Transverse colon (tissue), 4 donors: ENCODE measurements at places on chromosomes 6 and 20. TPM values are rescaled to one million over a fixed set of nuclear protein-coding genes. Genes with fewer than 3 reads are reported as not detected.

GRCh38 chr6:20770773-20771172 is 236.5 kb downstream of the CDKAL1 start:
- H3K27me3 ChIP-seq = no peaks in the 10 kb centered on the region
- no peak overlapping the region for H3K4me3 ChIP-seq
- DNase-seq = no peak
- H3K36me3 ChIP-seq = no peaks in the 10 kb centered on the region
- no peak overlapping the region for H3K27ac ChIP-seq

The NHLRC1 gene
- total RNA-seq = not detected

The CITED2 gene
- total RNA-seq = 92.9 TPM

- H3K4me3 ChIP-seq = no peak overlapping the region
- no peaks in the 10 kb centered on the region for H3K27me3 ChIP-seq
- DNase-seq = no peak
- H3K4me1 ChIP-seq = no peaks in the 10 kb centered on the region
These were observed 633.7 kb upstream of the GJE1 start for GRCh38 chr6:141498977-141499376.

The DHX16 gene
- 37.8 TPM for total RNA-seq

GRCh38 chr6:110856296-110856695 is 18.3 kb upstream of the AMD1 start:
- no peaks in the 10 kb centered on the region for H3K4me1 ChIP-seq
- no peak for DNase-seq
- no peak overlapping the region for H3K27ac ChIP-seq
- no peaks in the 10 kb centered on the region for H3K27me3 ChIP-seq
- no peaks in the 10 kb centered on the region for H3K36me3 ChIP-seq
- H3K4me3 ChIP-seq = no peak overlapping the region

DNA sequence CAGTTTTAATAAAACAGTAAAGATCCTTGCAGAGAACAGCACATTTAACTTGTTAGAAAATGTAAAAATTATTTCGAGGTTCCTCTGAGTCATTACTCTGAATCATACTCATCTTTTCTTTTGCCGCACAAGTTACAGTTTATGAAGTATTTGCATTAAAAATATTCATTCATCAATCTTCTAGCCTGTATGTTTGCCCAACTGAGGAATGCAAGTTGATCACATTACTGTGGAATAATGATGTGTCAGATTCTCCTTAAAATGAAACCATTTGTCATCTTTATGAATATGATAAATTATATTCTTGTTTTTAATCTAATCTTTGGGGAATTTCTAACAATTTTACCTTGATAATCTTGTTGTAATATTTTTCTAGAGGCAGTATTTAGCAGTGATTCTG is 340.4 kb upstream of the OPRM1 start:
- H3K27ac ChIP-seq = no peak overlapping the region
- no peak for DNase-seq
- no peaks in the 10 kb centered on the region for H3K36me3 ChIP-seq

The COL10A1 gene
- total RNA-seq = not detected

- no peaks in the 10 kb centered on the region for H3K36me3 ChIP-seq
- H3K27ac ChIP-seq = no peak overlapping the region
- no peak overlapping the region for H3K4me3 ChIP-seq
- peaks cover 14% of the 10 kb centered on the region for H3K4me1 ChIP-seq
- no peaks in the 10 kb centered on the region for H3K27me3 ChIP-seq
These were observed 57.5 kb downstream of the SYNJ2 start for GRCh38 chr6:158039178-158039557.

The BMP2 gene
- total RNA-seq = 16.7 TPM

The ALDH8A1 gene
- 2.5 TPM for total RNA-seq

GRCh38 chr6:134967711-134968110 is 17.8 kb upstream of the ALDH8A1 start:
- H3K27me3 ChIP-seq = no peaks in the 10 kb centered on the region
- no peak for DNase-seq
- no peak overlapping the region for H3K4me3 ChIP-seq
- no peaks in the 10 kb centered on the region for H3K36me3 ChIP-seq
- no peak overlapping the region for H3K27ac ChIP-seq

The MROH8 gene
- total RNA-seq = 2.2 TPM

The STX11 gene
- total RNA-seq = 1.8 TPM

The EEF1E1 gene
- 27.0 TPM for total RNA-seq

DNA sequence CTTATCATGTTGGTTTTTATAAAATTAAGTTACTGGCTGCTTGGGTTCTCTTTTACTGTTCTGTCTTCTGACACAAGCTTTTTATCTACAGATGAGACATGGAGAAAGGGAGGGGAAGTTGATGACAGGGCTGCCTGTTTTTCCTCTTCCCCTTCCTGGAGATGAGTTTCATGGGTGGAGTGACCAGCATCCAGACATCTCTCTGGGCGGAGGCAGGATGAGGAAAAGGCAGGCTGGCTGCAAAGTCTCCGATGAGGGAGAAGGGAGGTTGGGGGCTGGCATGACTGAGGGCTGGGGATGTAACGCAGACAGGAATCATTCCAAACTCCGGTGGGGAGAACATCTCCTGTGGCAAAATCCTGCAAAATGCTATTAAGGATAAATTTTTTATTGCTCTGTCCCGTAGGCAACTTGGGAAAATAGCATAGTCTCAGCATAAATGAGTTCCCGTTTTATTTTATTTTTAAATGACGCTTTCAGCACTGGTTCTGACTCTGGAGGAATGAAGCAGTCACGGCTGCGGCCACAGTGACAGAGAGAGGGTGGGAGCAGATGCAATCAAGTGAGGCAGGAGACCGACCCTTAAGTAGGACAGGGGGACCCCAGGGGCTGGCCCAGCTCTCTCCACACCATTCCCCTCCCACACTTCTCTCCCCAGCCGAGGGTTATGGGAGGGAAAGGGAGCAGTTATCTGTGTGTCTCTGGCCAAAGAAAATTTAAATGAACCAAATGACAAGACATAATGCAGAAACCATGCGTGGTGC is 108.8 kb upstream of the PMEPA1 start:
- H3K27ac ChIP-seq = no peak overlapping the region
- no peaks in the 10 kb centered on the region for H3K27me3 ChIP-seq
- H3K4me1 ChIP-seq = no peaks in the 10 kb centered on the region
- no peaks in the 10 kb centered on the region for H3K36me3 ChIP-seq
- H3K4me3 ChIP-seq = no peak overlapping the region

DNA sequence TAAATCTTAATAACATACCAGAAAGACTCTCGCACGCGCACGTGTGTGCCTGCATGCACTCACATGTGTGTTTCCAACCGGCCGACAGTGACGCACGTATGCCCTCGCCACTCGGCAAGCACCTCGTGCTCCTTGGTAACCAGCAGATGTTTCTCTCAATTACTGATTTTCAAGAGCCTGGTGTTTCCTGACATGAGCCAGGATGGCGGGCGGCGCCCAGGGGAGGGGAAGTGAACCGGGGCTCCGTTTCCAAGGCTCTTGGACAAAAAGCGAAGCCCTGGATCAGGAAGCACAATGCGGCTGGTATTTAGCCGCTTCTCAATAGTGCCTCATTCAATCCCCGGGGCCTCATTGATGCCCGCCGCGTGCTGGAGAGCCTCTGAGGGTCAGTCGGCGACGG is 37.7 kb downstream of the PMEPA1 start:
- peaks cover 34% of the 10 kb centered on the region for H3K4me1 ChIP-seq
- no peak for DNase-seq
- H3K4me3 ChIP-seq = no peak overlapping the region
- no peaks in the 10 kb centered on the region for H3K27me3 ChIP-seq

The CLDN20 gene
- total RNA-seq = not detected

- DNase-seq = no peak
- H3K4me3 ChIP-seq = no peak overlapping the region
- H3K4me1 ChIP-seq = no peaks in the 10 kb centered on the region
- H3K36me3 ChIP-seq = no peaks in the 10 kb centered on the region
These were observed 83.5 kb downstream of the TNFAIP3 start for GRCh38 chr6:137950581-137950980.

The PTPRK gene
- total RNA-seq = 99.0 TPM

DNA sequence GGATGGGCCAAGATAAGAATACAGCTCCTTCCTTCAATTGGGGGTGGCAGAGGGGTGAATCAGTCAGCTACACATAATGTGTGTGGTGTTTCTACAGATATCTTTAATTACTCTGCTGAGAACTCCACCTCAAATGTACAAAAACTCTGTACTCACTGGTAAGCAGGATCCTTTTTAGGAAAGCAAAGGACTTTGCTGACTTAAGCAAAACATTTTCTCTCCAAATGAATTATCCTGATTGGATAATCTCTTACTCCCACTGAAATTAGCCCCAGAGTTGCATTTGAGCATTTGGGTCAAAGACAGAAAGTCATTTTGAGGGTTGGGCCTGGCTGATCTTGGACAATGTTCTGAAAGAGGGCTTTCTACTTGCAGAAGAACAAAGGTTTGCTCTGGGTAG is 13.4 kb downstream of the HLA-G start:
- peaks cover 65% of the 10 kb centered on the region for H3K27me3 ChIP-seq
- no peak overlapping the region for H3K27ac ChIP-seq
- no peaks in the 10 kb centered on the region for H3K36me3 ChIP-seq
- H3K4me1 ChIP-seq = no peaks in the 10 kb centered on the region

- no peaks in the 10 kb centered on the region for H3K36me3 ChIP-seq
- no peak overlapping the region for H3K4me3 ChIP-seq
- H3K4me1 ChIP-seq = no peaks in the 10 kb centered on the region
- no peaks in the 10 kb centered on the region for H3K27me3 ChIP-seq
- no peak for DNase-seq
These were observed 35.1 kb upstream of the RFPL4B start for GRCh38 chr6:112311950-112312547.

The ZNF311 gene
- total RNA-seq = 1.1 TPM

GRCh38 chr6:170058878-170059485 is 231.9 kb downstream of the DLL1 start:
- no peaks in the 10 kb centered on the region for H3K36me3 ChIP-seq
- H3K27me3 ChIP-seq = no peaks in the 10 kb centered on the region
- H3K4me3 ChIP-seq = no peak overlapping the region
- H3K4me1 ChIP-seq = no peaks in the 10 kb centered on the region

- H3K27ac ChIP-seq = no peak overlapping the region
- H3K4me1 ChIP-seq = no peaks in the 10 kb centered on the region
- H3K4me3 ChIP-seq = no peak overlapping the region
- no peak for DNase-seq
These were observed 18.2 kb downstream of the GNAS-AS1 start for GRCh38 chr20:58832457-58832856.

The OR2B6 gene
- not detected for total RNA-seq

- DNase-seq = no peak
- H3K27me3 ChIP-seq = no peaks in the 10 kb centered on the region
- H3K27ac ChIP-seq = no peak overlapping the region
- no peaks in the 10 kb centered on the region for H3K4me1 ChIP-seq
These were observed 403.3 kb downstream of the EPM2A start for GRCh38 chr6:145332011-145332410.

- H3K4me3 ChIP-seq = no peak overlapping the region
- H3K27ac ChIP-seq = no peak overlapping the region
- DNase-seq = no peak
- no peaks in the 10 kb centered on the region for H3K36me3 ChIP-seq
- H3K4me1 ChIP-seq = no peaks in the 10 kb centered on the region
These were observed 38.0 kb upstream of the NR2E1 start for GRCh38 chr6:108127826-108128225.

DNA sequence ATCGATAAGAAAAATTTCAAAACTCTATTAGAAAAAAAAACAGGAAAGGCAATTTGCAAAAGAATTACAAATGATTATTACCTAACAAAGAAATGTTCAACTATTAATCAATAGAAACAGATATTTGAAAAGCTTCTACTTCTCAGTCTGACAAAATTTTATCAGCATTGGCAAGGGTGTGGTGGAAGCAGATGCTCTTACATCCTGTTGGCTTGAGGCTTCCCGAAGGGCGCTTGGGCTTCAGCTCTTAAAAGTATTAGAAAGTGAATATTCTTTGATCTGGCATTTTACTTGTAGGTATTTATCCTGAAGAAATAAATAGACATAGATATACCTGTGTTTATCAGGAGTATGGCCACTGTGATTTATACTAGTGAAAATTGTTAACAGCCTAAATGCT is 38.7 kb downstream of the SLC35D3 start:
- peaks cover 42% of the 10 kb centered on the region for H3K4me1 ChIP-seq
- H3K4me3 ChIP-seq = no peak overlapping the region
- H3K36me3 ChIP-seq = no peaks in the 10 kb centered on the region
- H3K27ac ChIP-seq = peak overlapping the region; percentile 70

DNA sequence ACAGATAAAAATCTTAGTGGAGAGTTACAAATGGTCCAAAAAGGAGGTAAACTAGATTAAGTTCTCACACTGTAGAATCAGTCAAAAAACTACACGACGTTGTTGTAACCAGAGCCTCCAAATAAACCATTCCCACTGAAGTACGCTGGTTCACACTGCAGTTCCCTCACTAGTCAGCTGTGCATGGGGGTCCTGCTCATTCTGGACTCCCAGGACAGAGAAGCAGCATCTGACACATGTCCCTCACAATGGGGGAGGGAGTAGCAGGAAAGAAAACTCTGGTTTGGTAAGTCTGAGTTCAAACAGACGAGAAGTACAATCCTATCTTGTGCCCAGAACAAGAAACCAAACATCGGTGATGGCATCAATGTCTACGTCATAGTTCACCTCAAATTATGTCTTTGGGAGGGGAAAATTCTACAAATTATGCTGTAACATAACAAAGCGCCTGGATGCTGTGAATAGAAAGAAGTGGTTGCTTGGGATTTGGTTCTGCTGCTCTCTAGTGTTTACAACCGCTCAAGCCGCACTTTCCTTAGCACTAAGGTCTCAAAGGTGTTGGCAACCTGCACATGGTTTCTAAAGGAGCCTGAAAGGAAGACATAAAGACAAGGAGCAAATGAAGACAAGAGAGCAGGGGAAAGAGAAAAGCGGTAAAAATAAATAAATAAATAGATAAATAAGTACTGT is 208.0 kb downstream of the GMDS start:
- no peaks in the 10 kb centered on the region for H3K27me3 ChIP-seq
- H3K4me3 ChIP-seq = no peak overlapping the region
- no peak overlapping the region for H3K27ac ChIP-seq
- H3K4me1 ChIP-seq = no peaks in the 10 kb centered on the region
- DNase-seq = no peak

The SLC24A3 gene
- 4.6 TPM for total RNA-seq

- no peak overlapping the region for H3K27ac ChIP-seq
- H3K4me3 ChIP-seq = no peak overlapping the region
- no peaks in the 10 kb centered on the region for H3K27me3 ChIP-seq
- no peaks in the 10 kb centered on the region for H3K36me3 ChIP-seq
These were observed 270.6 kb downstream of the FARS2 start for GRCh38 chr6:5531853-5532375.

The DYNLT2 gene
- total RNA-seq = 3.3 TPM

DNA sequence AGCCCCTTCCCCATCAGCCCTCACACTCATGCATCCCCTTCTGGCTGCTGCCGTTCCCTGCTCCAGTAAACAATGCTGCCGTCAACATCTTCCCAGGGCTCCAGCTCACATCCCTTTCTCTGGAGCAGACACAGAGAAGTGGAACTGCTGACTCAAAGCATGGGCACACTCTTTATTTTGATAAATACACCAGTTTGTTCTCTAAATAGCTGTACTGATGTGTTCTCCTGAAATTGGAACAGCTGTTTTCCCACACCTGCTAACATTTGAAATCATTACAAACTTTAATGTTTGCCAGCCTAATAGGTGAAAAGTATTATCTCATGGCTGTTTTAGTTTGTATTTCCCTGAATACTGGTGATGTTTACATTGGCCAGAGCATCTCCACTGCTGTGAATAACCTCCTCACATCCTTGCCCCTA is 102.1 kb upstream of the NXT1 start:
- DNase-seq = no peak
- no peak overlapping the region for H3K27ac ChIP-seq
- no peaks in the 10 kb centered on the region for H3K27me3 ChIP-seq
- H3K4me1 ChIP-seq = no peaks in the 10 kb centered on the region

GRCh38 chr6:35017411-35018181 is 123.5 kb downstream of the TCP11 start:
- no peaks in the 10 kb centered on the region for H3K27me3 ChIP-seq
- H3K27ac ChIP-seq = peak overlapping the region; percentile 93
- H3K4me1 ChIP-seq = peaks cover 34% of the 10 kb centered on the region
- H3K4me3 ChIP-seq = peak overlapping the region; percentile 40
